ENCODE measurements at places on chromosomes 6 and 20.

DNA sequence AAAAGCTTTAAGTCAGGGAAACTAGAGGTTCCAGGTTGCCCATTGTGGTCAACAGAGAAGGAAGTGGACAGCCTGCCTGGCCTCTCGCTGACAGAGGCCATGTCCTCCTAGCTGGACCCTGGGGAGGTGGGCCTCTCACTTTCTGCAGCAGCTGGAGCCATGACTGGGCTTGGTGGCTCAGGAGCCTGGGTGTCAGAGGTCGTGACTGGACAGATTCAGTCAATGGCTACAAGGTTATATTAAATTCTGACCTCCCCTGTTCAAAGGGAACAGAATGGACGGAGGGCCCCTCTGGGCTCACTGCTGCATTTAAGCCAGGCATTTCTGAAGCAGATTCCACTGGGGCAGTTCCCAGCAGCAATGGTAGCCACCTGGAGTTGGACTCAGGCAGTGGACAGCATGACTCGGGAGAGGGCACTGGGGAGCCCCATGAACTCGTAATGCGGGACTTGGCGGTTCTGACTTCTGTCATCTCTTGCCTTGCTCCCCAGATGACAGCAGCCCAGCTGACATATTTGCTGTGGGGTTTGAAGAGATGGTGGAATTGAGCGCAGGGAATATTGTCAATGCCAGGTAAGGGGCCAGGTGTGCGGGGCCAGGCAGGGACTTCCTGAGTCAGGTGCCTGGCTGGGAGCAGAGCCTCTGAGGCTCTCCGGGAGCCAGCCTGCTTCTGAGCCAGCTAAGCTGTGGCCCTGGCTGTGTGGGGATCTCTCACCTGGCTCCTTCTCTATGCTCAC is 86.7 kb downstream of the SYNJ2 start:
- DNase-seq, result no peak

DNA sequence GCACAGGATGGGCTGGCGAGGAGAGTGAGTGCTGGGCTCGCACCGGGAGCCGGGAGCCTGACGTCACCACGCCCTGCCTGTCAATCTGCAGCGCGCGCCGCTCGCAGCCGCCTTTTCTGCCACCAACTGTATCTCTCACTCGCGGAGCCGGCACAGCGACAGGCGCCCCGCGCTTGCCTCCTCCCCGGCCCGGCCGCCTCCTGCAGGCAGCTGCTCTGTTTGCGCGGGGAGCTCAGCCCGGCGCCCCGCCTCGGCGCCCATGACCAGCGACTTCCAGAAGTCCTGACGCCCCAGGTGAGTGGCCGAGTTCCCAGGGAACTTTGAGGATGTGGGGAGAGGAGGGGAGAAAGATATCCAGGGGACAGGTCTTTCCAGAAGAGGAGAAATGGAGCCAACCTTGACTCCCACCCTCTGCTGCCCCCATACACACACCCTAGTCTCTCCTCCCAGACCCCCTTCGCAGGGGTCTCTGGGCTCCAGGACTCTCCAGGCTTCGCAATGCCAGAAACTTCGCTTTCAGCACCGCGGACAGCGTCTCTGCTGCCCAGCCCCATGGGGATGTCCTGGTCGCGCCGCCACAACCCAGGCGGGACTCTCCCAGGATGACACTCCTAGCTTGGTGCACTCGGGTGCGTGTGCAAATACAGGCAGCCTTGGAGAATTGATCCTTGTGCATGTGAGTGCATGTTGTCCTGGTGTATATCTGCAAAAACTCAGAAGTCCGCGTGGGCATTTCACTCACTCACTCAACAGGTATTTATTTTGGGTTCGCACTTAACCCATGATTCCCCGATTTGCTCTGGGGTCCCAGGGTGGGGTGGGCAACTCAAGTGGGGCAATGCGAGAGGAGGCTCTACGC is at the start of gene GPR6:
Gene GPR6 (plus strand): TSS at position 138 of the 859 bp plus-strand sequence. CDS start 802 bp downstream, outside the sequence.
- peak; percentile 56 for DNase-seq

GRCh38 chr20:38460040-38460623 is 12.5 kb upstream of the RALGAPB start:
- peak; percentile 70 for DNase-seq

DNA sequence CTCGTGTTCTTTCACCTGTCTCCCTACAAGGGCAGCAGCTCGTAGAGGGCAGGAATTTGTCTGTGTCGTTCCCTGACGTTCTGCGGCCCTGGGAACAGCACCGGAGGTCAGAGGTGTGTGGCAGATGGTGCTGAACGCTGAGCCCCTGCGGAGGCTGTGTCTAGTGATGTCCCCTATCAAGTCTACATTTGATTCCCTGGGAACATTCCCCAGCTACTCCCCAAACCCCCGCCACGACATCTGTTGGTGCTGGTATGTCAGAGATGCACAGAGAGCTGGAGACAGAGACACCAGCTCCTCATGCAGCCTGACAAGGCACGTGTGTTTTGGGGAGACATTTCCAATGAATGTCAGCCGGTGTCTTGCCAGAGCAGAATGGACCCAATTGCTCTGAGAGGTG is 7.7 kb downstream of the PMEPA1 start:
- DNase-seq, result no peak

DNA sequence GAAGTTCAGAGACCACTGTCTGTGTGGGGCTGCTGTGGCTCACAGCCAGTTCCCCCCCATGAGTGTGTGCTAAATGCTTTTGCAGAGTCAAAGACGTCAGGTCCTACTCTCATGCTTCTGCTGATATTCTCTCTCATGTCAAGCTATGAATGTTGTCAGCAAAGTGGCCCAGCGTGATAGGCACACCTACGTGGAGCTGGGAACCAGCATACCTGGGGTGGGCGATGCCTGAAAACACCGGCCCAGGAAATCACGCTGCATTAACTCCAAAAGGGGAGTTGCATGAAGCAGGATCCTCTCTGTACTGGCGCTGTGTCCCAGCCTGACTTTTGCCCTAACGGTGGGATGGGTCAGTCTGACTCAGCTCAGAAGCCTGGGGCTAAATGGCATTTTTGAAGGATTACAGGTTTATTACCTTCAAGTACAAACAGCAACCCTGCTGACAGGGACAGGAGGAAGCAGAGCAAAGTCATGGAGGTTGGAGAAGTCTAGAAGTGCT is 9.0 kb upstream of the MRPS10 start:
- no peak for DNase-seq

DNA sequence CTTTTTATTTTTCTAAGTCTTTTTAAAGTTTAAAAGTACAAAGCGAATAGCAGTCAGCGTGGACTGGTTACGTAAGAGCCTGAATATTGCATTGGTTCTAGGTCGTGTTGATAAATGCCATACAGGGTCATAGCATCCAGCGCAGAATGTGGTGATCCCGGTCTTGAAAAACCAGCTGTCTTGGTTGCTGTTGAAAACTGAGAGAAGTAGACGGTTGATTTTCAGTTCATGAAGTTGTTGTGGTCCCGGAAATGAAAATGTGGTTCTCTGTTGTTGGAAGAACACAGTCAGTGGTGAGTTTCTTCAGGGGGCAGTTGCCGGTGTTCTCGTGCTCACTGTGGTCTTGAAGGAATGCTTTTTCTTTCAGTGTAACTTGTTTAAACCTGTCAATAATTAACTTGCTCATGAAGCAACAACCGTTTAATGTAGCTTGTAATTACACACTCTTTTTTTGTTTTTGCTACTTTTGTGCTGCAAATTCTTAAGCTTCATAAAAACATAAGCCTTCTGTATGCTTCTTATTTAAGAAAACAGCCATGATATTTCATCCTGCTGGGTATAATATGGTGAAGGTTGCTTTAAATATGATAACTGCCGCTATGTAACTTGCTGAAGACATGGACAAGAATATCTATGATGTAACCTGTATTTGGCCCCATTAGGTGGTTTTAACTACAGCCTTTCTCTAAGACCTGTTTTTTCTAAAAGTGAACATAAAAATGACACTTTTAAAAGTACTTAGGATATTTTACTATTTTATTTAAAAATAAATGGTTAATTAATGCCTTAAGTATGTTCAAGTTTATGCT is 64.8 kb upstream of the KIF25 start:
- no peak for DNase-seq

DNA sequence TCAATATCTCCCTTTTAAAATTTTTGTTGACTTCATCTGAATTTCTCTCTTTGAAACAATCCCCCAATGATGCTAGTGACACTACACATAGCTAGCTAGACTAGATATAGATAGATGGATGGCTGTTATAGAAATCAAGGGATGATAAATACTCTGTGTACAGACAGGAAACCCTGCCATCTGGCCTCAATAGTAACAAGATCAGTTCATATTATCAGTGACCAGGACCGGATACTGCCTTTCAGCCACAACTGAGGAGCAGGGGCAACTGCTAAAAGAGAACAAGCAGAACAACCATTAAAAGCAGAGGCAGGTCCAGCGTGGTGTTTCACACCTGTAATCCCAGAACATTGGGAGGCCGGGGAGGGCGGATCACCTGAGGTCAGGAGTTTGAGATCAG is 118.3 kb upstream of the FAM184A start:
- DNase-seq, result no peak

DNA sequence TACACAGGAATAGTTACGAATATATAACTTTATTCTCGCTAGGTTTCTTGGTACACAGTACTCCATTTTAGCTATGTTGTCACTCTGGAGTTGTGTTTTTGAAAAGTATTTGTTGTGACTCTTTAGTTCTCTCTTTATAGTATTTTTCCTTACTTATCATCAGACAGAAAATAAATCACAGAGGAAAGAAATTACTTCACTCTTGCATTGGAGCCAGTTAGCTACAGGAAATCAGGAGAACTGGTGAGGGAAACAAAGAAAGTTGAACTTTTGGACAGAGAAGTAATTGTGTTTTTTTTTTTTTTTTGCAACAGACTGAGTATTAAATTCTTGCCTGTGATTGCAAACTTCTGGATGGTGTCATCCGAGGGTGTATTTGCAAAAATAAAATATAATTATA is 33.9 kb downstream of the DSE start:
- DNase-seq, result no peak

DNA sequence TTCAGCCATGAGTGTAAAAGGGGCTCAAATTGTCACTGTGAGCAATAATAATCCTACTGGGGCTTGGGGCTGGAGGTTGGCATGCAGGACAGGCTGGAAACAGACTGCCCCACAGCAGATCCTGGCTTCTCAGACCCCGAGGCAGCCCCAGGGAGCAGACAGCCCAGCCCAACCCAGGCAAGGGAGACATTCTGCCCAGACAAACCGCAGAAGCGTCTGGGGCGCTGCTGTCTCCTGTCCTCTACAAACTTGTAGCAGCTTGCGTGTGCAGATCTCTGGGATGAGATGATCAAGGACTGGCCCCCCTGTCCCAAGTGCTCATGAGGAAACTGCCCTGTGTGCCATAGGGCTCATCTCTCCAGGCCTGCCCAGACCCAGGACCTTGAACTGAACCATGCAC is 84.6 kb downstream of the MAFB start:
- DNase-seq, result no peak

DNA sequence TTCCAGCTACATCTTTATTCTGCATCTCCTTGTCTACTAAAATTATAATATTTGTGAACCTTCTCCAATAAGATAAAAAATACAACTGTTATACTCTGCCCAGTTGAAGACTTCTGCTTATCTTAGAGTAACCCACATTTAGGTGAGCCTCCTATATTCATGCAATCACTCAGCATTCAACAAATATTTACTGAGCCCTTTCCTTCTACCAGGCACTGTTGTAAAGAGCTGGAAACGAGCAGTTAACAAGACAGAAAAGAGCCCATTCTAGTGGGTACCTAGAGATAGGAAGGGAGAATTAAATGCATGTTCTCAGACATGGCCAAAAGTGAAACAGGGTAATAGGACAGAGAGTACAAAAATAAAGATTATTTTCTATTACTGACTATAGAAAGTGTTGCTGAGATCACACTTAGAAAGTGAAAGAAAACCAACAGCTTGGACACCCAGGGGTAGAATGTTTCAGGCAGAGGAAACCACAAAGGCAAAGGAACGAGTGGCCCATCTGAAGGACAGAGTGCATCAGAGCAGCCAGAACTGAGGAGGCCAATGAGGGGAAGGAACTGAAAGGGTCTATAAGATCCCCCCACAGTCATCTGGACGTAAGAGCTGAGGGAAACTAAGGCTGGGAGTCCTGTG is 50.8 kb upstream of the SMLR1 start:
- DNase-seq, result peak; percentile 77

- DNase-seq, result no peak
These were observed at the start of gene EEF1A2 for GRCh38 chr20:63498960-63499337. Gene EEF1A2, minus strand, starts transcription at chr20:63499083. Its CDS starts 1,320 bp downstream, at chr20:63497763.

- DNase-seq, result peak; percentile 77
These were observed 751.5 kb downstream of the EPHA7 start for GRCh38 chr6:92667843-92668242.

DNA sequence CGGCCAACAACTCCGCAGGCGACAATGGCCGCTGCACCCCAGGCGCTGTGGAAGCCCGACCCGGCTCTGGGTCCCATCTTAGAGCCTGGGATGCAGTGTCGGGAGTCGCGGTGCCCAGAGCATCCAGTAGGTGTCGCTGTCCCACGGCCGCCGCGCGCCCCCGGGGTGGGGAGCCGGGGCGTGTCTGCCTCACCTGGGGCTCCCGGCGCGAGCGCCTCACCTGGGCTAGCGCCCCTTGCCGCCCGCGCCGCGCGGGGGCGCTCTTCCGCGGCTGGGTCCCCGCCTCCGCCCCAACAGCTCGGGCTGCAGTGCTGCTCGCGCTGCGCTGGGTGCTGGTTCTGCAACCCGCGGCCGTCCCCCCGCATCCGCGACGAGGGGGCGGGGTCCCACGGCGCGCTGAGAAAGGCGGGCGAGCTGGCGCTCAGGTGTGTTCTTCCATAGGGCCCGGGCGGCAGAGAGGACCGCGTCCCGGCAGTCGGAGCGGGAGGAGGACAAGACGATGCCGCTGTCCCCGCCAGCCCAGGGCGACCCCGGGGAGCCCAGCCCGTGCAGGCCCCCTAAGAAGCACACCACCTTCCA is at the start of gene CRYBG1:
Gene CRYBG1 (plus strand): TSS at position 308 of the 579 bp plus-strand sequence. CDS start 192 bp downstream, at position 500.
- DNase-seq, result no peak

GRCh38 chr20:61333484-61334108 is 81.5 kb downstream of the CDH4 start:
- no peak for DNase-seq

- no peak for DNase-seq
These were observed 25.3 kb downstream of the NOL4L start for GRCh38 chr20:32559753-32560380.

DNA sequence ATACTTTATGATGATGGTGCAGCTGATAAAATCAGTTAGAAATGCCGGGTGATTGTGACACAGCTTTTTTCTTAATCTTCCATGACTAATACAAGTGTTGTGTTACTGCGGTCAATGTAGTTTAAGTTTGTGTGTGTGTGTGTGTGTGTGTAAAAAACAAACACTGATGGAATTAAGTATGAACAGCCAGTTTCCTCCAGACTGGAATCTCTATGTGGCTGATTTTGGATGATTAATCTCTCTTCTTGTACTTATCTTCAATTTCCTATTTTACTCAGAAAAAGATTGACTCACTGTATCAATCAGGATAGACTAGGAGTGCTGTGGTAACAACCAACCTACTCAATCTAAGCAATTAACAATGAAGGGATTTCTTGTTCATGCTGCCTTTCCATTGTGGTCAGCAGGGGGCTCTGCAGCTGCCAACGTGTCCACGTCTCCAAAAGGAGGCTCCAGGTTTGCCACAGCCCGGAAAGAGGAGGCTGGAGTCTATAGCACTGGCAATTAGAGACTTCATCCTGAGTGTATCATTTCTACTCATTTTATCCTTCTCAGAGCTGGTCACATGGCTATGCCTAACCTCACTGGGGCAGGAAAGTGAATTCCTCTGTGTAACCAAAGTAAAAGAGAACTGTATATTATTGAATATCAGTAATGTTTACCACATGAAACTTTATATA is 107.7 kb downstream of the CD109 start:
- peak; percentile 68 for DNase-seq

- peak; percentile 25 for DNase-seq
These were observed 1.5 kb upstream of the COL9A3 start for GRCh38 chr20:62815066-62815991.

- no peak for DNase-seq
These were observed 4.0 kb downstream of the SLC52A3 start for GRCh38 chr20:764255-764654.

GRCh38 chr20:59723108-59723500 is 118.8 kb downstream of the PHACTR3 start:
- peak; percentile 56 for DNase-seq

All from OCI-M1 (cell line).